SW480 (cell line): ENCODE measurements at places on chromosomes 6 and 20.

DNA sequence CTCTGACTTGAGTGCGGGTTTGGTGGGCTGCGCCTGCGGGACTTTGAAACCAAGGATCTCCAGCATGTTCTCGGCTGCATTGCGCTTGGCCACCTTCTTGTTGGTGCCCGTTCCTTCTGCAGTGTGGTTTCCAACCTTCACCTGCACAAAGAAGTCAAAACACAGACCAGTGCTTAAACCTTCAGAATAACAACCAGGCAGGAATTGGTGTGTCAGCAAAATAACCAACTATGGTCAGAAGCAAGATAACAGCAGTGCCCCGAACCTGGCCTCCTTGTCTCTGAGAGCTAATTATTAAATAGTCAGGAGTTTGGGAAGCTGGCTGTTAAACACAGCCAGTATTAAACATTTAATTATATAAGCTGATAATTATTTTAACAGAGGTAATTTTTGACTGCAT, 68.1 kb downstream of the STAU1 start:
- no peak for DNase-seq

DNA sequence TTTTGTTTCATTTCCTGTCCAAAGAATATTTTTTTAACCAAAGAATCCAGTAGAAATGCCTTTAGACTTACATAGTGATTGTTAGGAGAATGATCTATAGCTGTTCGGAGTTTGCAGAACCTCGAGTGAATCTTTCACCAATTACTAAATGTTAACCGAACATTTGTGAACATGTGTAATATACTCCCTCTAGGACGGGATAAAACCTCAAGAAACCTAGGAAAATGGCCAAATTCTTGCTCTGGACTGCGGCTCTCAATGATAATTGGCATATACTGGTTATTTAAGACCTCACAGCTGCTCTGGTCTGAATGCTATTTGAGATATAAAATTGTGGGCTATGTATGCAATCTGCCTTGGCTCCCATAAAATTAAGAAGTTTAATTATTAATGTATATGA, 137.1 kb downstream of the PACRG start:
- no peak for DNase-seq

DNA sequence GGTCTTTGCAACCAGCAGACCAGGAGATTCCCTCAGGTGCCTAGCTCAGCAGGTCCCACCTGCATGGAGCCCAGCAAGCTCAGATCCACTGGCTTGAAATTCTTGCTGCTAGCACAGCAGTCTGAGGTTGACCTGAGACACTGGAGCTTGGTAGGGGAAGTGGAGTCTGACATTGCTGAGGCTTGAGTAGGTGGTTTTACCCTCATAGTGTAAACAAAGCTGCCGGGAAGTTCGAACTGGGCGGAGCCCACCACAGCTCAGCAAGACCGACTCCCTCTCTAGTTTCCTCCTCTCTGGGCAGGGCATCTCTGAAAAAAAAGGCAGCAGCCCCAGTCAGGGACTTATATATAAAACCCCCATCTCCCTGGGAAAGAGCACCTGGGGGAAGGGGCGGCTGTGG, 34.3 kb downstream of the PRSS35 start:
- DNase-seq = no peak

DNA sequence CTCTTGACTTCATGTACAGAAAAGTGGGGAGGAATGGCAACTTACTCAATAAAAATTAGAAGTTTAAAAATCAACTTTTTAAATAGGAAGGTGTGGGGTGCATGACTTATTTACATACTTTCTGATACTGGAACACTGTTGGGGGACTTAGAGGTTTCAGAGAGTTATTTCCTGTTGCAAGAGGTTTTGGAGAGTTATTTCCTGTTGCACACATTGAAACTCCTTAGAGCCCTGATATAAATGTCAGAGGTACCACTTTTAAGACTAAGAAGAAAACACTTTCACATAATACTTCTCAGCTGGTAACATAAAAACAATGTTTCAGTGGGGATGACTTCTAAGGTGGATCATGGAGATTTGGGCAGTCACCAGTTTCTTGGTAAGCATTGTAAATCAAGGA, 579.9 kb downstream of the MMUT start:
- no peak for DNase-seq

DNA sequence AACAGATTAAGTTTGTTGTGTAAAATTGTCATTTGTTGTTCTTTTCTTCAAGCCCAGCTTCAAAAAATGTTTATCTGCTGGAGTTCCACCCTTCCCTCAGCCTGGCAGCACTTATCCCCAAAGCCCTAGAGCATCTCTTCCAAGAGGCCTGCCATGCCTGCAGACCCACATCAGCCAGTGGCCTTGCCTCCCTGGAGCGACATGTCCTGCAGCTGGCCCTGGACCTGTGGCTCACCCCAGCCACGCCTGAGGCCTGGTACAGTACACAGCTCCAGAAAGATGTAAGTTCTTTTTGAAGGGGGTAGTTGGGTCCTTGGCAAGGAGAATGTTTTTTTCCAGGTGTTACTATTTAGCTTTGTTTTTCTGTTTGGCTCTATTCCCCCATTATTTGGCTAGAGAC, 124.8 kb downstream of the CD164 start:
- DNase-seq = no peak

DNA sequence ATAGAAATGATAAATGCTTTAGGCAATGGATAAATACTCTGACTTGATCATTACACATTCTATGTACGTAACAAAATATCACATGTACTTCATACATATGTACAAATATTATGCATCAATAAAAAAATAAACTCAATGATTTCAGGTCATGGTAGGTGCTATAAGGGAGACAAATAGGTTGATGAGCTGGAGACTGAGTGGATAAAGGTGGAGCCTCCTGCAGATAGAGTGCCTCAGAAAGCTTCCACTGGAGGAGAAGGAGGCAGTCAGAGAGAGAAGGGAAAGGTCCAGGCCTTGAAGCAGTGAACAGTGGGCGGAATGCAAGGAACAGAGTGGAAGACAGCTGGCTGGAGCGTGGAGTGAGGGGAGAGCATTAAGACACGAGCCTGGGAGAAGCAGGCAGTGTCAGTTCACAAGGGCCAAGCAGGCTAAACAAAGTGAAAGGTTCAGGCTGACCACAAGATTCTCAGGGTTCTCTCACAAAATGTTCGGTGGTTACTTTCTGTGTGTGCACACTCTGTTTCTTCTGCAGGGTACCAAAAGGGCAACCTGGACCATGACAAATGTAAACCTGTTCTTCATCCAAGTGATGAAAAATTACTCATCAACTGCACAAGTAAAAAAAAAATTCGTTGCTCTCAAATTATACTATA, 55.9 kb upstream of the SEC63 start:
- no peak for DNase-seq

- no peak for DNase-seq
These were observed 395.4 kb downstream of the ARHGAP18 start for GRCh38 chr6:129314575-129314974.

GRCh38 chr20:46955601-46956556, 61.2 kb downstream of the EYA2 start:
- DNase-seq = no peak

GRCh38 chr20:6994452-6994851, 227.0 kb downstream of the BMP2 start:
- DNase-seq = no peak

GRCh38 chr6:122872311-122872710, 83.3 kb downstream of the SMPDL3A start:
- DNase-seq = no peak

DNA sequence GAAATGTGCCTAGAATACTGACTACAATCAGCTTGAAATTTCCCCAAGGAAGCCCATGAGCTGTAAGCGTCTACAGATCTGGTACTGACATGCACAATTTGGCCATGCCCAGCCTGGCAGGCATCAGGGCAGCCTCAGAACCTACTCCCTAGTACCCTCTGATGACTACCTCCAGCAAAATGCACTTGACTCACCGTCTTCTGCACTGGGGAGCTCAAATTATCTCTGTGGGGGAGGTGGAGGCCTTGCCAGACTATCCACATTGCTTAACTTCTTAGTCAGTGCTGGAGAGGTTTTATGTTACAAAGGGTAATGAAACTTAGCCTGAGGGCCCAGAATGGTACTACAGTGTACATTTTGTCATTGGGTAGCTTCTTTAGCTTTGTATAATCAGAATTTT, 126.0 kb upstream of the ADGRF1 start:
- DNase-seq = peak; percentile 18
